NCI-H1105 (cell line): ENCODE measurements at places on chromosomes 4 and X.

DNA sequence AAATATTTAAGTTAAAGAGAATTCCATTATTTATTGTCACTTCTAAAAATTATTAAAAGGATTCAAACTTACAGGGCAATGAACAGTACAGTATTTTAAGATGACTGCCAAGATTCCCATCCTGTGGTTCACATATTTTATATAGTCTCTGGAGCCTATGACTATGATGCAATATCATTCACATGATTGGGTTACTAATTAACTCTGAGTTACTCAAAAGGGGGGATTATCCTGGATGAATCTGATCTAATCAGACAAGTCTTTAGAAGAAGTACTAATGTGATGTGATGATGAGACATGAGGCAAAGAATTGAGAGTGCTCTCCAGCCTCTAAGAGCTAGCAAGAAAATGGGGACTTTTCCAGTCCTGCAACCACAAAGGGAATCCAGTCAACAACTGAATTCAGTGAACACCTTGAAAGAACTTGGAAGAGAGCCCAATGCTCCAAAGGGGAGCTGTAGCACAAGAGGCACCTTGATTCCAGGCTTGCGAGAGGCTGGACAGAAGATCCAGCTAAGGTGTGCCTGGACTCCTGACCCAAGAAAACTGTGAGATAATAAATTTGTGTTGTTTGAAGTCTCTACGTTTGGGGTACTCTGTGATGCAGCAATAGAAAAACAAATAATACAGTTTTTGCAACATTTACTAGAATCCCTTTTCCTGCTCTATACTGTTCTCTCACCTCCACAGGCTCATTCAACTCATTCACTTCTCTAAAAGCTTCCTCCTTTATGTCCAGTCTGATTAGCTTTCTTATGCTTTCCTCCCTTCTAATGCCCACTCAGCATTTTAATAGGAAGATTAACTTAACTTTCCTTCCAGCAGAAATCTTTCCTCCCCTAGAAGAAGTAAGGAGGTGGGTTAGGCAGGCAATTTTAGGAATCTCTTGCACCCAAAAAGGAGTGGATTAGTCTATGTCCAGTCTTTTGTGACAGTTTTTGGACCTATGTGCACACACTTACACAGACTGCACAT lies 133.8 kb upstream of the LCORL start:
- no peak for DNase-seq

GRCh38 chrX:9376111-9376510 lies 88.7 kb upstream of the TBL1X start:
- no peak for DNase-seq

DNA sequence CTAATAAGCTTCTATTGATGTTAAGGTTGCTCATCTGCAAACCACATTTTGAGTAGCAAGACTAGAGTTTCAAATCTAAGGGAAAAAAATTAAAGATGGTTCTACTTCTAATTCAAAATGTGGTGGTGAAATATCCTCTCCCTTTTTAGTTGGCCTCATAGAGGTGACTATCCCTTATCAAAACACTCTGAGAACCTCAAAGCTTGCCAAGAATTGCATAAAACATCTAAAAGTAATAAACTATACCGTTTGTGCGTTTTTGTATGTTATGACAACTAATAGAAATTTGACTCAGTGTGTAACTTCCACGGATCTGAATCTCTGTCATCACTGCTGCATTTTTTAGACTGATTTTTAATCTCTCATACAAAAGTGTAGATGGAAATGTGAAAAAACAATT lies 672.8 kb upstream of the GALNT7 start:
- DNase-seq = no peak

- DNase-seq = no peak
Observed at GRCh38 chrX:13688384-13688957, 457 bp upstream of the RAB9A start.

DNA sequence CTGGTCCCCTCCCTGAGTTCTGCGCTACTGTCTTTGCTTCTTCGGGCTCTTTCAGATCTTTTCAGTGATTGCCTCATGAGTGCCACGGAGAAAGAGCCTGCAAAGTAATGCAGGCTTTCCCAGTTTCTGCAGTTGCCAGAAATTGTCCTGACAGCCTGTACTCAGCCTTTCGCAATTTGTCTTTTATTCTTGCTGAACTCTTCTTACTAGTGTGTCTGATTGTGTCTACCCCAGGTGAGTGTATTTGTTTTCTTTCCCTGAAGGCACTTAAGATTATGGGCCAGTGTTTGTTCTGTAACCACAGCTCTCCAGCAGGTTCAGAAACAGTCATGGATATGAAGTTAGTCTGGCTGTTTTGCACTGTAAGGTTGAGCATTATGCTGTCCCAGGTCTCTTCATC lies 47.1 kb downstream of the FAM193A start:
- DNase-seq = no peak

DNA sequence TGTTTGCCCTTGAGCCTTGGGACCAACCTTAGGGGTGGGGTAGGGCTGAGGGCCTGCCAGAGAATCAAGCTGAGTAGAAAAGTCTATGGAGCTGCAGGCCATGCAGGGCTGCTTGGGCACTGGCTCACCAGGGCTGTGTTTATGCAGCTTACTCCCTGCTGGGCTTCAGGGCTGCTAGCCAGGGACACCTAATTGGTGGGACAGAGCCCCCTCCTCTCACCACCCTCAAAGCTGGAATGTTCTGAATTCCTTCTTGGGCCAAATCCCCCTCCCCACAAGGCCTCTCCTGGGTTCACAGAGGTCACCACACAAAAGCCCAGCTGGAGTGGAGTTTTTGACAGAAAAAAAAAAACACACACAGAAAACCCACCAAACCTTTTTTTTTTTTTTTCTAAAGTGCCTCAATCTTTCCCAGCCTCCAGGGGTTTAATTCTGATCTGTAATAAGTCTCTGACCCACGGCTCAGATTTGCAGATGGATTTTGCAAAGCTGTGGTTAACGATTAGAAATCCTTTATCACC lies at the start of gene CLDN2:
TSS of gene CLDN2 (plus strand) at position 471 of the 521 bp plus-strand sequence. CDS start 7,827 bp downstream, outside the sequence.
- no peak for DNase-seq

DNA sequence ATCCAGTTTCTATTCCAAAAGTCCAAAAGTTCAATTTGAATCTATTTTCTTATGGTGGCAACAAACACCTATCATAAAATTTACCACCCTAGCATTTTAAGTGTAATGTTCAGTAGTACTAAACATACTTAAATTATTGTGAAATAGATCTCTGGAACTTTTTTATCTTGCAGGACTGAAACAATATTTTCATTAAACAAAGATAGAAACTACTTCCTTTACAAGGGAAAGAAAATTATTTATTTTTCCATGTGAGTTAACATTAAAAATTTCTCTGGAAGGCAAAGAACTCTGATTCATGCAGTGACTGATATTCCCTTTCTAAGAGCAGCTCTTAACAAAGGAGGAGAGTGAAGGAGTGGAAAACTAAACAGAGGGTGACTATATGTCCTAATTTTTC lies 40.2 kb downstream of the ADH7 start:
- no peak for DNase-seq

GRCh38 chr4:107018344-107018735 lies 17.8 kb downstream of the DKK2 start:
- no peak for DNase-seq

DNA sequence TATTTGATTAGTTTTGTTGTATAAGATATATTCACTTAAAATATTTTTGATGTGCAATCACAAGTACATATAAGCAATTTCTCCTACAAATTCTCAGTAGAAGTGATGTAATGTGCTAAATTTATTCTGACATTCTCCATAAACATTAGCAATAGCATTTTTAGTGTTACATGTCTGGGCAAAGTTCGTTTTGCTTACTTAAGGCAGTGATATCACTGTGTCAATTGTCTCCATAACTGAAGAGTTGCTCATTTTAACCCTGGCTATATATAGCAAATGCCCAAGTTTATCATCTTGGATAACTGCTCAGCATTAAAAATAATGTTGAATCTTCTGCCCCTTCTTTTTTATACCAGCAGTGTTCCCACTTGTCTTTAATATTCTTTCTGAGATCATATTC lies 340.0 kb upstream of the NDST4 start:
- no peak for DNase-seq

GRCh38 chr4:163284304-163284703 lies 48.1 kb downstream of the NPY1R start:
- DNase-seq = no peak

GRCh38 chrX:150074175-150074574 lies 135.9 kb upstream of the EOLA2 start:
- DNase-seq = no peak

- peak; percentile 6 for DNase-seq
Observed at GRCh38 chr4:101682946-101683345, 107.6 kb upstream of the BANK1 start.

- DNase-seq = no peak
Observed at GRCh38 chr4:123573866-123574508, 177.4 kb downstream of the SPRY1 start.

- DNase-seq = no peak
Observed at GRCh38 chr4:88230969-88231771, 53.2 kb downstream of the PPM1K start.

DNA sequence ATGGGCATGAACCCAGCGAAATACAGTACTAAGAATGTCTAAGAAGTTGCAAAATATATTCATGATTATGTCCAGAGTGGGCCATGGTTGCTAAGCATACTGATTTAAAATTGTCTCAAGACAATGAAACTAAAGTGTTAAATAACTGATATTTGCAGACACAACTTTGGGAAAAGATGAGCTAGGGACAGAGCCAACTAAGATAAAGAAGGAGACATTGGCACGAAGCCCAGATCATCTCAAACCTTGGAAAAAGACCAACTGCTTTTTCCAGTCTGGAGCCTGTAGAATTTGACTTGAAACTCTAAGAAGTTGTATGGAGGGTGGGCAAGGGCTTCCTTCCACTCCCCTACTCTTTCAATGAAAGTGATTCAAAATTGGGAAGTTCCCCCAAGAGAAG lies 108.5 kb upstream of the GLRA2 start:
- no peak for DNase-seq

DNA sequence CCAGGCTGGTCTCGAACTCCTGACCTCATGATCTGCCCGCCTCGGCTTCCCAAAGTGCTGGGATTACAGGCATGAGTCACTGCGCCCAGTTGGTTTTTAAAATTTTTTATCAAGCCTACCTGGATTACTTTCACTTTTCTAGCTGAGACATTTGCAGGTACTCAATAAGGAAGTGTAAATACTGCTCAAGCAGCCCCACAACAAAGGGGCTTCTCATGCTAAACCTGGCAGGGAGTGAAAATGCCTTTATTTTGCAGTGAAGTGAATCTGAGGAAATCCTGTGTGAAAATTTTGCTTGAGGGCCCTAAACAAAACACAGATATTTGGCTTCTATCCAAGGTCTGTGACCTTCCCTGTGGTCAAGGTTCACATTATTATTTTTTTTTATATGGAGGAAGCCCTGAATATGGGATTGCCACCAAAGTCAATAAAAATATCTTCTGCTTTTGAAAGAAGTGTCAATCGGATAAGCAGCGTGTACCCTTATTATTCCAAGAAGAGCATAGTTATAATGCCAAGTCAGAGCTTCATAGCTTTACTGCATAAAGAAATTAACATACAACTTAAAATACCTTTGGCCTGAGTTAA lies 481.0 kb downstream of the SH2D1A start:
- DNase-seq = no peak

GRCh38 chrX:57286507-57287251 lies at the start of gene FAAH2:
Gene FAAH2, plus strand, starts transcription at chrX:57286706. Its CDS starts 120 bp downstream, at chrX:57286826.
- DNase-seq = peak; percentile 81

DNA sequence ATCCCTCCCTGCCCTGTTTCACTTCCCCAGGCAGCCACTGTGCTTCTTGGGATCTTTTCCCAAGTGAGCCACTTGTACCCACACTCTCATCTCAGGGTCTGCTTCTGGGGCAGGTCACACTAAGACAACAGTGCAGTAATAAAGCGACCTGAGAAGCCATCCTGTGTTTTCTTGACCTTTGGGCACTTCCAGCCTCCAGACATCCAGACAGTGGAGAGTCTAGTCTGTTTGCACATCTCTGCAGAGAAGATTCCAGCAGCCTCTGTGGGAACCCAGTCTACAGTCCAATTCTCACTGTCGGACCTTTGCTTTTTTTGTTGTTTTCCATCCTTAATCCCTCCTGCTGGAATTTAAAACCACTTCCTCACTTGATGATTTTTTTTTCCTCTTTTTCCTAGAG lies 50.3 kb upstream of the ATP6AP2 start:
- DNase-seq = no peak

- DNase-seq = no peak
Observed at GRCh38 chr4:112168719-112169500, 23.7 kb downstream of the FAM241A start.

- no peak for DNase-seq
Observed at GRCh38 chr4:144574509-144574908, 71.4 kb upstream of the HHIP start.

GRCh38 chr4:150768497-150768896 lies 186.5 kb downstream of the MAB21L2 start:
- DNase-seq = no peak

DNA sequence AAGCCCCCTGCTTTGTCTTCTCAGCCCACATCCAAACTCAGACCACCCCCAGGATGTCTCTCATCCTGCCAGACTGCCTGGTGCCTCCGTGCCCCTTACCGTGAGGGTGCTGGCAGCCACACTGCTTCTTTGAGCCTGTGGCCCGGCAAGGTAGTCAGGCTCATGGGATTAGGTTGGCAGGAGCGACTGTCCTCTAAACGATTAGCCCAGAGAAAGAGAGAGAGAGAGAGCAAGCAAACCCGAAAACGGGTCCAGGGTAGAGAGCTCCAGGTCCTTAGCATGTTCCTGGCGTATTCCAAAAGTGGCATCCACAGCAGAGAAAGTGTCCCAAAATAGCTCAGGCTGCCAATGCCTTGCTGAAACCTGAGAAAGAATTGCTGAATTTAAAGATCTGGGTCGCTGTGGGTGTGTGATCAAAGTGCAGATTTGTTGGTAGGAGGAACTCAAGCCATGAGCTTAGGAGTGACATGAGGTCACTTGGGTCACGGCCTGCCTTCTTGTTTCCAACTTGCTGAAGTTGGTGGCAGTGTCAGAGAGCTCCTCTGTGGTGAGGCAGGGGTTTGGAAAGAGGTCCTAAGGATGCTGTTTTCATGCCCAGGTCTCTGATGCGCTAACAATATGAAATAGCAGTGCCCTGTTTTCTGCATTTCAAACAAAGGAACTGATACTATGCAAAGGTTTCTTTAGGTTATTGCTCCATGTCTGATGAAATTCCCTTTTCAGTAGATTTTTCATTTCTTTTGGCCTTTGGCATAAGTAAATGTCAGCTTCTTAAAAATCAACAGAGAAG lies 81.6 kb downstream of the RTL9 start:
- no peak for DNase-seq

DNA sequence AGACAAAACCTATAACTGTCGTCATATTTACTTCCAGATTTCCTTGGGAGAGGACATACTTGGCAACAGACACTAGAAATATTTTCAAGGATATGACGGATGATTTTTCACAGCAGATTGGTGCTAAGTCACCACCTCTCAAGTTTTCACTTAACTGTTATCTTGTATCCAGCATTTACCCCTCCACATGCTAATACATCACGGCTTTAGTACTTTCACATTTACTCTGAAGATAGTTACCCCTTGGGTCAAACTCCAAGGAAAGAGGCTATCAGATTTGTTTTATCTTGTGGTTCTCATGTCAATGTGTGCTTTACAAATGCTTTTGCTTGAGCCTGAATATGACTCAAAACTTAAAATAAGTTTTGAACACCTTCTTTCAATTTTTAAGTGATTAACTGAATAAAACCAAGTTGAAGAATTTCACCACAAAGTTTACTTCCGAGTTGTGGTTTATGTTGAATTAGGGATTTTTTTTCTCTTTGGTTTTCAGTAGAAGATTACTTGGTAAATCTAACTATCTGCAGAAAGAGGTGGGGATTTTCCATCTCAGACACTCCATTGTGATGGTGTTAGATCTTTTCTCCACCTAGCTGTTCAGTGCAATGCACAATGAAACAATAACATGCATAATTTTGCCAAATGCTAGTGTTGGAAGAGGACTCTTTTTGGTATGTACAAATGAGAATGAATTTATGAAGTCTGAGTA lies 75.4 kb upstream of the FAT1 start:
- DNase-seq = no peak
